Right renal cortex interstitium (tissue), 3 donors: ENCODE measurements at places on chromosomes 7 and 10.

- DNase-seq, result no peak
These were observed 299.7 kb downstream of the PLXDC2 start for GRCh38 chr10:20115894-20116293.

DNA sequence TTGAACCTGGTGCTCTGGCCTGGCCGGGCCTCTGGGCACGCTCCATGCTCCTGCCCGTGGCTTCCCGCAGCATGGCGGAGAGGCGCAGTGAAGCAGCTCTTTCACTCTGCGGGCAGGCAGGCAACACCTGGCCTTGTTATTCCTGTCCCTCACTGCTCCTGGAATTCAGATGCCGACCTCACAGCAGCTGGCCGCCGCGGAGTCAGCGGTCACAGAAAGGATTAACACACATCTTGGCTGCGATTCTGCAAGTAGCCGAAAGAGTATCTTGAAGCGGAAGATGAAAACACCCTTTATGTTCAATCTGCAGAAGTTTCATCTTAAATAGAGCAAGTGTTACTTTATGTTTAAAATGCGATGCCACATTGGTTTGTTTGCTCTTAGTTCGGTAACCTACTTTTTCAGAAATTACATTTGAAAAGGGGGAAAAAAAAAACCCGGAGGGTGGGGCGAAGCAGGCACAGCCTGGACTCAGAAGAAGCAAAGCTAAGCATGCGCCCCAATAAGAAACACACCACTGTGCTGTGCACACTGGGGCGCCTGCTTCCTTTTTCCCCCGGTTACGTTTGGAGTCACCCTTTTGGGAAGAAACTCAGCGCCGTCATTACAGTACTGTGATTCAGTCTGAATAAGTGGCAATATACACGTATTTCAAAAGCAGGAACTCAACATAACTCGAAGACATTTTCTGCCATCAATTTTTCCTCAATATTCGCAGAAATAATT lies 42.3 kb downstream of the BRI3 start:
- no peak for DNase-seq

- DNase-seq, result no peak
These were observed 367.8 kb downstream of the PPP1R3A start for GRCh38 chr7:113550966-113551365.

GRCh38 chr7:125878235-125878956 lies 948.8 kb upstream of the POT1 start:
- no peak for DNase-seq

DNA sequence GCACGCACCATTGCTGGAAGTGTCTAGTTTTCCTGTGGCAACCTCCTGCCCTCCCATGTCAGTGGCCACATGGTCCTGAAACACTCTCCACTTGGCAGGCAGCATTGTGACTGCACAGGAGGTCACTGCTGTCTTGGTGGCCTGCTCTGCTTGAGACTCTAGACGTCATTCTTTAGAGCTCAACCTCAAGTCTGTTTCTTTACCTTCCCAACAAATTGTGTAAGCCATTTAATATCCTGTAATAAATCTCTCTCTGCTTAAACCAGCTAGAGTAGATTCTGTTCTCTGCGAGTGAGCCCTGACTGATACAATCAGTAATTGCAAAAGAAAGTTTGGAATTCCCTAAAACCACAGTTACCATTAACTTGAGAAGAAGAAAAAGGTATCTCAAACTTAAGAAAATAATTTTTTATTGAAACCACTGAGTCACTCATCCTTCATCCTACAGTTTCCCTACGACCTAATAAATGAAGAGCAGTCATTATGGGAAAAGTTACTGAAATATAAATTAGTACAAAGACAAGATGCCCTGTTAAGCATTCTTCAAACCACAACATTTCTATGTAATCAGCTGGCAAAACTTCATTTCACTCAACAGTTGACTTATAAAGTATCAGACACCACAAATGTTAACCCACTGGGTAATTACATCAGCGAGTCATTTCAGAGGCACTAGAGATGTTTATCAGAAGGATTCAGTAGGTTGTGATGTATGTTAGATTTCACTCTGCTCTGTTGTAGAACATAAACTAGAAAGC lies 18.0 kb downstream of the SLC25A13 start:
- DNase-seq, result no peak

DNA sequence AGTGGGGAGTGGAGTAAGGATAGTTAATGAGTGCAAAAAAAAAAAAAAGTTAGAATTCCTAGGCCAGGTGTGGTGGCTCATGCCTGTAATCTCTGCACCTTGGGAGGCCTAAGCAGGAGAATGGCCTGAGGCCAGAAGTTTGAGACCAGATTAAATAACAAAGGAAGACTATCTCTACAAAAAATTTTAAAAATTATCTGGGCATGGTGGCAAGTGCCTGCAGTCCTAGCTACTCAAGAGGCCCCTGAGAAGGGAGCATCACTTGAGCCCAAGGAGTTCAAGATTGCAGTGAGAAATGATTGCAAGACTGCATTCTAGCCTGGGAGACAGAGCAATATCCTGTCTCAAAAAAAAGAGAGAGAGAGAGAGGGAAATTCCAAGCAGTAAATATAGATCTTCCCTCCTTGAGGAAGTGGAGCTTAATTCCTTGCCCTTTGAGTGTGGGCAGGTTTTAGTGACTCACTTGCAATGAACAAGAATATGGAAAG lies 19.5 kb upstream of the CSTF2T start:
- no peak for DNase-seq

- DNase-seq, result no peak
These were observed 459.6 kb downstream of the SDK1 start for GRCh38 chr7:3760651-3761050.

DNA sequence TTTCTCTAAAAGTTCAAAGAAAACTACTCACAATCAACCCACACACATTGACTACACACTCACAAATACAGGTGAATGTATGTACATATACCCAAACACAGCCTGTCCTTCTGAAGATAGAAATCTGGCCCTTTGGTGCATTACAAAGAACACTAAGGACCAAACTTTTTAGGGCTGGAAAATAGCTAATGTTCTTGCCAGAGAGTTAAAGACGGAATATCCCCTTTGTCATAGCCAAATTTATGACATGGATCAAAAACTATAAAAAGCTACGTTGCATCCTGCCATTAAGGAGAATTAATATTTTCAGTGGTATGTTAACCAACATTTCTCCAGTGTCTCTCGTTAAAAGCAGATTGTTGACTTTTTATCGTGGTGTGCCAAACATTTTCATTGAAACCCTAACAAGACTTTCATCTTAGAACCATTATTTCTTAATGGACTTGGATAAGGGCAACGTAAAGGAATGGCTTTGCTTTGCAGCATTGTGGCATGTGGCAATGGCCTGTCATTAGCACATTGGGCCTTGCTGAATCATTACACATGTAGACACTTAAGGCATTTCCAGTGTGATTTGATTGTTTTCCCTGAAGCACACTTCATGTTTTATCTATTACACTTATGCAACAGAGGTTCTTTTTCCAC lies 150.9 kb upstream of the MEOX2 start:
- DNase-seq, result no peak

- no peak for DNase-seq
These were observed 48.8 kb upstream of the SAMD8 start for GRCh38 chr10:75062506-75063299.
